ENCODE measurements at places on chromosomes 11 and 22.

DNA sequence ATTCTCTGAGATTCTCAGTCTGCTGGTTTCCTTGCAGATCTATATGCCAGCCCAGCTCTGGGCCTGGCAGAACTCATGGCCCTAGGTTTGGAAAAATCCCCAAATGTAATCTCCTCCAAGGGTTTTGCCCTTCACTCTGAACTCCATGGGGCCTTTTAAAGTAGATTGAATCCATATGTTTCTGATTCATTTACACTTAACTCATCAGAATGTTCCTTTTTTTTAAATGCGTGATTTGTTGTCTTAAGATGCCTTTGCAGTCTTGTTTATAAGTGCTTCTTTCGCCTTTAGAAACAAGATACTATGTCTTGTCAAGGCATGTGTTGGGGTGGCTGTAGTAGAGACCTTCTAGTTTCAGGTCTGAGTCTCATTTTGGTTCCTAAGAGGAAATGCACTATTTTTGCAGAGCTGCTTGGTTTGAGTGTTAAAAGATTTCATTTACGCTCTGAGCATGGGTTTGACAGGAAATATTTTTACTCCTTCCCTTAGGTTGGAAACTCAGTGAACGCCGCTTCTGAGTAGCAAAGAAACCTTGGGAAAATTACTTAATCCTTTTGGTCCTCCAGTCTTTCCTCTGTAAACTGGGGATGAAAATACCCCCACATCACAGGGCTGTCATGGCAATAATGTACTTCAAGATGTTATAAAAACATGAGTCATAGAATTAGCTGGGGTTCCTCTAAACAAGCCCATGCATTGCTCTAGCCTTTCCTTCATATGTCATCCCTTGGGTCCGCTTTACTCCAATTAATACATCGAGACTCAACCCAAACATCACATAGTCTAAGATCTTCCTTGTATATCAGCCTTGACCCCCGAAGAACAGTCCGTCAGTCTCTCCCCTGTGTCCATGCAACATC, 83.5 kb downstream of the SNX19 start:
- DNase-seq = no peak

DNA sequence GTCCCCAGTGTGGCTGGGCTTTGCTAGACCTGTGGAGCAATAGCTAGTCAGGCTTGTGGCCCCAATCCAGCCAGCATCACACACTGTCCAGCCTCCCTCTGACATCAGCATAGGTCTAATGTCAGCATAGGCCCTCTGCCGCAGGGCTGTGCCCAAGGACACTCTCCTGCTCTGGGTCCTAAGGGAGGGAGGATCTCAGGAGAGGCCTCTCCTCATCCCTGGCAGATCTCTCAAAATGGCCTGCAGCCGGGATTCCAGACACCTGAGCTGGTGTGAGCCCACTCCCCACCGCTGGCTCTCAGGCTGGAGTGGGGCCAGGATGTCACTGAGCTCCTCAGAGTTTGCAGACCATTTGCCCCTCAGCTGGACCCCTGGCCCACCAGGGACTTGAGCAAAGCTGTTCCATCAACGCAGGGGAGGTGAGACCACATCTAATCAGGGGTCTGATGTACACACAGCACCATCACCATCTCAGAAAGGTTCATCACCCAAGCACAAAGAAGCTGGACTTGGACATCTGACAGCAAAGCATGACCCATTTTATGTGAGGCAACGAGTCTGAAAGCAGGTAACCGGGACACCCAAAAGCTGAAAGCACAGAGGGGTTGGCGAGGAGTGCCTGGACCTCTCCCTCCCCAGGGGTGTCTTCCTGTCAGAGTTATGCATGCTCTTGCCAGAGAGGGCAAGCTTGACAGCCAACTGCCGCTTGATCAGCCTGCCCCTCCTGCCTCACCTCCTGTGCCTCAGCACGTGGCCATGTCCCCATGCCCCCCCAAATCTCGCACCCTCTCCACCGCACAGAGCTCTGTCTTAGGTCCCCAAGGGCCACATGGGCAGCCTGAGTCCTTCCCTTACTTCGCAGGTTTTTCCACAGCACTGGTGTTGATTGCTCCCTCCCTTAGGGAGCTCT, 69.7 kb upstream of the SEPTIN5 start:
- DNase-seq = no peak

- peak; percentile 34 for DNase-seq
Observed at GRCh38 chr11:118908901-118909618, 16.7 kb downstream of the BCL9L start.

GRCh38 chr11:83047515-83048225, 24.0 kb downstream of the RAB30 start:
- DNase-seq = no peak

DNA sequence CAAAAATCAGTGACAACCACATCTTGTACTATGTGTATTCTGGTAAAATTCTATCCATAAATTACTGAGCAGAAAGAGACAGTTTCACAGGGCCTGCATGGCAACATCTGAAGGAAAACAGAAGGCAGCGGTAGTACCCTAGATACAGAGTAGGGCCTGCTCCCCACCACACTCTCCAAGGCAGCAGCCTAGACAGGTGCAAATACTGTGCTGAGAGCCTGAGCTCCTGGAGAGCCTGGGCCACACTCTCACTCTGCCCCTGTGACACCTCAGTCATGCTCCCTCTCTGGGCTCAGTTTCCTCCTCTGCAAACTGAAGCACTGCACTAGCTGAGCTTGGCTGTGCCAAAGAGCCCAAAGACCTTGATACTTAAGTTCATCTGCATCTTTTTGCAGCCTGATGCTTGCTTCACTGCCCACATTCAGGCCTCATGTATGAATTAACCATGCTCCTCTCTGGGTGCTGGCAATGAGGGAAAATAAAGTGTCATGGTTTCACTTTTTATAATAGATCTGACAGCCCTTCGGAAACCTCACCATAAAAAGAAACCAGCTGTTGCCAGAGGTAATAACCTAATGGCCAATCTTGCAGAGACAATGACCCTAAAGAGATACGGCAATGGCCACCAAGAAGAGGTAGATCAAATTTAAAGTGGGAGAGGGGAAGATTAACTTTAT, 104.7 kb downstream of the PLEKHA7 start:
- peak; percentile 14 for DNase-seq

DNA sequence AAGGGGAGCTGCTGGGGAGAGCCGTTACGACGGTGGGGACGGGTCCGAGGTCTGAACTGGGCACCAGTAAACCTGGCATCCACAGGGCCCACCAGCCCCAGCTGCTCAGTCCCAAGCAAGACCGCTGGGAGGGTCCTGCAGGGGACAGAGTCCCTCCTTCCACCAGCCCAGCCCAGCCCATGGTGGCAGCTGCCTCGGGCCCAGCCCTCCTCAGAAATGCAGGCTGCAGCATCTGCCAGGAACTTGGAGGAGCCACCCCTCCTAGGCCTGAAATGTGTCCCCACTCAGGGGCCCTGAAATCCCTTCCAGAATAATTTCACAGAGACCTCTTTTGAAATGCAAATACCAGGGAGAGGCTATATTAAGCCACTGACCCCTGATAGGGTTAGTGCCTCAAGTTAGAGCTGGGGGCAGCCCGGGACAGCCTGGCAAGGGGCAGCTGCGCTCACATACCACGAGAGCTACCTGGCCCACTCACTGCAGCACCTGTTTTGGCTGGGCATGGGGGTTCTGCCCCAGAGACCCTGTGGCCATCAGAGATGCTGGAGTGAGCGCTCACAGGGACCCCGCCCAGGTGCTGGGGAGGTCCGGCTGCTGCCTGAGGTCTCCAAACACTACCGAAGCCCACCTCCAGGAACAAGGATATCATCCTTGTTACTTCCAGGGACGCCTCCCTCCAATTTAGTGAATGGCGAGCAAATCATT, 53.1 kb downstream of the CELSR1 start:
- DNase-seq = no peak

GRCh38 chr11:94379613-94380012, 21.6 kb downstream of the GPR83 start:
- DNase-seq = no peak

DNA sequence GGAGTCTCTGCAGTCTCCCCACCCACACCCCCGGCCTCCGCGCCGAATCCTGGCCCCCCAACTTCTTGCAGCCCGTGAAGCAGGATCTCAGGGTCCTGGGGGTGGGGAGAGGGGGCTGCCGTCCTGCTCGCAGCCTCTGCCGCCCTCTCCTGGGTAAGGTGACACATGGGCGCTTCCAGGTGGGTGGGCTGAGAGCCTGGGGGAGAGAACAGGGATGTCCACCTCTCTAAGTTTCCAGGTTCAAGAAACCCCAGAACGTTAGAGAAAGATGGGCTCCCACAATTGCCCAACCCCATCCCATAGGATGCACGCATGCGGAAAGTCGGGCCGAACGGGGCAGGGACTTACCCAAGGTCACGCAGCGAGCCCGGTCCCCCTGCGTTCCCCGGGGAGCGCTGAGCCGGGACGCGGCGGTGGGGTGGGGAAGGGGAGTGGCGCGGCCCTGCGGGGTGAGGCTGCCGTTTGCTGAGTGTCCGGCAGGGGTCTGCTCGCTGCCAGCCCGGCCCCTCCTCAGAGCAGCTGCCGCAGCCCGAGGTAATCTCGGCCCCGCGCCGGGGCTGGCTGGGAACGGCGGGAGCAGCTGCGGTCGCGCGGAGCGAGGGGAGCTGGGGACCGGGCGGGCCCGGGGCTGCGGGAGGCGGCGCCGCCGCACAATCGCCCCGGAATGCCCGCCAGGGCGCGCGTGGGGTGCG, 705 bp upstream of the CAPN1 start:
- DNase-seq = peak; percentile 79
